ENCODE measurements at places on chromosomes 7 and 10.

- peaks cover 44% of the 10 kb centered on the region for H3K4me1 ChIP-seq
- H3K36me3 ChIP-seq = peaks cover 4% of the 10 kb centered on the region
- DNase-seq = peak; percentile 48
- no peak overlapping the region for H3K4me3 ChIP-seq
Measured at GRCh38 chr7:70775570-70776156, 356.3 kb upstream of the GALNT17 start.

DNA sequence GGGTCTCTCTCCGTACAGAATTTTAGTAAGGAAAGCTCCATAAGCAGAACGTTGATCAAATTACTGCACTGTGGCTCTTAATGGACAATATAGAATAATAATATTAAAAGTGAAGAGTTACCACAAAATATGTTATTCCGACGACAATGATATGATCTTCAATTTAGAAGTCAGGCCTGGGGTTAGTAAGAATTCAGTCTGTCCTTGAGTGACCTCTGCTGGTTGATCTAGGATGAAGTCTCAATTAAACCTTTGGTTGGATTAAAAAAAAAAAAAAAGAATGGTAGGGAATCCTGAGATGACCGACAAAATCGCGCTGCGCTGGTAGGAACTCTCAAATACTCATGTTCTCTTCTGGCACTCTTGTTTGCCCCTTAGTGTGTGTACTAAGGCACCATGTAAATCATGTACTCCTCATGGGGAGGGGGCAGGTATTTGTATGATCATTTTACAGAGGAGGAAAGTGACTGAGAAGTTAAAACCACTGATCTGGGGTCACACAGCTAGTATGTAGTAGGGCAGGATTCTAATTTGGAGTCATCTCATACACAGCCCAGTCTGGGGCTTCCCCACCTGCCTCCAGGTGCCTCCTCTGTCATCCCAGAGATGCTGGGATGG, 161.3 kb upstream of the NPVF start:
- H3K4me3 ChIP-seq = no peak overlapping the region
- H3K27ac ChIP-seq = no peak overlapping the region

GRCh38 chr10:99457813-99458212, 27.4 kb upstream of the GOT1 start:
- H3K4me1 ChIP-seq = no peaks in the 10 kb centered on the region
- no peaks in the 10 kb centered on the region for H3K36me3 ChIP-seq
- no peak overlapping the region for H3K27ac ChIP-seq
- no peak overlapping the region for H3K4me3 ChIP-seq
- peaks cover 2% of the 10 kb centered on the region for H3K27me3 ChIP-seq

- H3K36me3 ChIP-seq = no peaks in the 10 kb centered on the region
- H3K27ac ChIP-seq = no peak overlapping the region
- no peak for DNase-seq
- no peaks in the 10 kb centered on the region for H3K27me3 ChIP-seq
- H3K4me1 ChIP-seq = no peaks in the 10 kb centered on the region
Measured at GRCh38 chr10:83574770-83575169, 564.5 kb upstream of the GHITM start.

DNA sequence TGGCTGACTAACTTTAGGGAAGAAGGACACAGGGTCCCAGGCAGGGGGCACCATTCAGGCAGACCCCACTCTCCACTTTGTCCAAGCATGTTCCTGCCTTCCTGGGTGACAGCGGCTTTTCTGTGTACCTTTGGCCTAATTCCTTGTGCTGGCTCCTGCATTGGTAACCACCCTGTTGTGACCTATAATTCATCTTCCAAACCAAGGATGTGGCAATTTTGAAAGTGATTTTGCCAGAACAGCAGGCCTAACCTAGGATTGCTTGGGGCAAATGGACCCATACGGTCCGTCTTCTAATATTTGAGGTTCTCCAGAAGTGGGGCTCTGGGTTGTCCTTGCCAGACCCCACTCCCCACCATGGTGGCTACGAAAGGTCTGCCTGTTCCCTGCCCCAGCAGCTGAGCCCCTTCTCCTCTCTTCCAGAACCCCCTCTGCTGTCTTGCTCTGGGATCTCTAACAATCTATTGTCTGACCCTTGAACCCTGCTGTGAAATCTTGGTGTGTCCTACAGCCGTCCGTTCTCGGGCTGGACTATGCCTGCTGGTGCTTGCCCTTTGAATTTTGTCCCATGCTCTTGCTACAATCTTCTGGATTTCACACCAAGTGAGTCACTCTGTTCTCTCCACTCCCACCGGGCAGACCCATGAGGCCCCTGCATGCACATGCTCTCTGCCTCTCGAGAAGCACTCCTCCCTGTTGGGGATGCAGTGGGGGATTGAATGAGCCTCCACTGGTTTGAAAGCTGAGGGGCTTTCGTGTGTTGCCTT, 316.0 kb downstream of the CXCL12 start:
- no peak overlapping the region for H3K4me3 ChIP-seq
- H3K36me3 ChIP-seq = no peaks in the 10 kb centered on the region
- H3K27ac ChIP-seq = no peak overlapping the region
- H3K27me3 ChIP-seq = no peaks in the 10 kb centered on the region

DNA sequence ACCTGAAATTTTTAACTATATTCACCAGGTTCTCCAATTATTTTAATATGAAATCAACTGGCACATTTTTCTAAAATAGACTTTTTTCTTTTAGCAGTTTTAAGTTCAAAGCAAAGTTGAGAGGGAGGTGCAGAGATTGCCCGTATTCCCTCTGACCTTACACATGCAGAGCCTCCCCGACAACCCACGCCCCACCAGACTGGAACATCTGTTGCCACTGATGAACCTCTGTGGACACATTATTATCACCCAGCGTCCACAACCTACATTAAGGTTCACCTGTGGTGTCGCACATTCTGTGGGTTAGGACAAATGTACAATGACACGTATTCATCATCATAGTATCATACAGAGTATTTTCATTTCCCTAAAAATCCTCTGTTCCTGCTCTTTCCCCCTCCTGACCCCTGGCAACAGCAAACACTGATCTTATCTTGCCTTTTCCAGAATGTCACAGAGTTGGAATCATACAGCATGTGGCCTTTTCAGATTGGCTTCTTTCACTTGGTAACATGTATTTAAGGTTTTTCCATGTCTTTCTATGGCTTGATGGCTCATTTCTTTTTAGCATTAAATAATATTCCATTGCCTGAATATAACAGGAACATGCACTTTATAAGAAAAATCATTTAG, 37.1 kb downstream of the COBL start:
- no peaks in the 10 kb centered on the region for H3K27me3 ChIP-seq
- H3K36me3 ChIP-seq = no peaks in the 10 kb centered on the region
- no peaks in the 10 kb centered on the region for H3K4me1 ChIP-seq
- DNase-seq = no peak
- no peak overlapping the region for H3K27ac ChIP-seq

DNA sequence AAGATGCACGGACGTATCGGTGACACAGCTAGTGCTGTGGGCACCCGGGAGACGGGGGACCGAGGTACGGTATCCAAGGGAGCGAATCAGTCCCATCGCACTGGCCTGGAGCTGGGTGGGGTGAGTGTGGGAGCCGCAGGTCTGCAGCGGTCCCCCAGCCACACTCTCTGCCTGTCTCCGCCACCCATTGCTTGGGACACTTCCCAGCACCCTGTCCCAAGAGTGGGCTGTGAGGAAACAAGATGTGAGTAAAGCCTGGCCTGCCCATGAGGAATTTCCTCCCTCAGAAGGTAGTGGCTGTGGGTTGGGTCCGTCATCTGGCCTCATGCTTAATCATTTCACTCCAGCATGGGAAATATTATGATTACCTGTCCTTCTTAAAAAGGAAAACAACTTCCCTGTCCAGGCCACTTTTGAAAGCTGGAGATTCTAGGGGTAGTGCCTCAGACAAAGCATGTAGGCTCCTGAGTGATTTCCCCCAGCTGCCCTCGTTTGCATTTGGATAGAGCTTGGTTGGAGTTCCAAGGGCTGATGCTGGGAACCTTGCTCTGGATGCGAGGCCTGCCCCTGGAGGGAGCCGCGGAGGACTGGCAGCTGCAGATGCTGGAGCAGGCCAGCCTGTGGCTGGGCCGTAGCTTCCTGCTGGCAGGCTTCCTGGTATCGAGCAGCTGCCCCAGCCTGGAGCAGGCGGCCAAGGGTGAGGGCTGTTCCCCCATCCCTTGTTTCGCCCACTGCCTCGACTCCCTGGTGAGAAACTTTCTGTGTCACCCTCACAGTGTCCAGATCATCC, 6.2 kb upstream of the ACTR3C start:
- H3K27ac ChIP-seq = no peak overlapping the region
- no peak for DNase-seq
- no peaks in the 10 kb centered on the region for H3K27me3 ChIP-seq
- no peak overlapping the region for H3K4me3 ChIP-seq

GRCh38 chr10:119726676-119727261, 919 bp downstream of the INPP5F start:
- peak overlapping the region; percentile 53 for H3K27ac ChIP-seq
- peak overlapping the region; percentile 79 for H3K4me3 ChIP-seq
- no peaks in the 10 kb centered on the region for H3K27me3 ChIP-seq
- no peaks in the 10 kb centered on the region for H3K36me3 ChIP-seq
- peaks cover 22% of the 10 kb centered on the region for H3K4me1 ChIP-seq
- no peak for DNase-seq

- no peaks in the 10 kb centered on the region for H3K4me1 ChIP-seq
- H3K27me3 ChIP-seq = no peaks in the 10 kb centered on the region
- H3K36me3 ChIP-seq = no peaks in the 10 kb centered on the region
- DNase-seq = no peak
- H3K4me3 ChIP-seq = no peak overlapping the region
Measured at GRCh38 chr7:18003286-18003994, 24.2 kb downstream of the PRPS1L1 start.

DNA sequence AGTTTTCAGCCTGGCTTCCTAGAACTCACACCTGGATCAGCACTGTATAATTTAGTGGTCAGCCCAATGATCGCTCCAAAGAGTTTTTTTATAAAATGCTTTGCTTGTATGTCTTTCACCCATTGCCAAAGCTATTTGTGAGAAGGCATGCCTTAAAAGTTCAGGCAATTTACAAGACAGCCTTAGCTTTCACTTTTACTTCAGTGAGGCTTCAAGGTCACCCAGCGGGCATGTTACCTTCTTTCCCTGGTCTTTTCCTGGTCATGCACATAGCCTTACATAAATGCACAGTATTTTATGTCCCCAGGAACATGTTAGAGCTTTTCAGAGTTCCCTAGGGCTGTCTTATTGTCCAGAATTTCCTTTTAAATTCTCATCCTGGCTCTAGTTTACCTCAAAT, 179.9 kb upstream of the TMEM72 start:
- no peak overlapping the region for H3K27ac ChIP-seq
- no peaks in the 10 kb centered on the region for H3K36me3 ChIP-seq
- no peaks in the 10 kb centered on the region for H3K4me1 ChIP-seq
- H3K27me3 ChIP-seq = no peaks in the 10 kb centered on the region
- no peak overlapping the region for H3K4me3 ChIP-seq
- DNase-seq = no peak

DNA sequence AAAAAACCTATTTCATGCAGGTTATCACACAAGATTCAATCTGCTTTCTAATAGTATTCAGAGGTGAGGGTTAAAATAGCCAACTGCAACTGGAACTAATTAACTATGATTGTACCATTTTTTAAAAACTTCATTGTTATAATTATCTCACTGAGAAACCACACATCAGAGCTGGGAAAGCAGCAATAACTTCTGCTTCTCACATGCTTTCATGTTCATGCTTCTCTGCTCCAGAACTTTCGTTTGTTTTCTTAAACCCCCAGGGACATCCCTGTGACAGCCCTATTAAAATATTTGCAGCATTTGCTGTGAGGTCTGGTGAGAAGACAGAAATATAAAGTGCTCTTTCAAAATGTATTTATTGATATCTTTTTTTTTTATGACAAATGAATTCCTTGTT, 389.0 kb upstream of the SORCS1 start:
- no peak overlapping the region for H3K27ac ChIP-seq
- H3K36me3 ChIP-seq = no peaks in the 10 kb centered on the region
- no peaks in the 10 kb centered on the region for H3K27me3 ChIP-seq
- no peak overlapping the region for H3K4me3 ChIP-seq
- no peak for DNase-seq

GRCh38 chr10:118045837-118046394, 825 bp downstream of the RAB11FIP2 start:
- peaks cover 13% of the 10 kb centered on the region for H3K4me1 ChIP-seq
- no peak overlapping the region for H3K27ac ChIP-seq
- peak overlapping the region; percentile 79 for H3K4me3 ChIP-seq
- DNase-seq = no peak
- no peaks in the 10 kb centered on the region for H3K36me3 ChIP-seq
- H3K27me3 ChIP-seq = no peaks in the 10 kb centered on the region

- H3K27ac ChIP-seq = no peak overlapping the region
- H3K36me3 ChIP-seq = no peaks in the 10 kb centered on the region
- no peak overlapping the region for H3K4me3 ChIP-seq
- peaks cover 3% of the 10 kb centered on the region for H3K27me3 ChIP-seq
- H3K4me1 ChIP-seq = no peaks in the 10 kb centered on the region
Measured at GRCh38 chr7:137804836-137805235, 41.9 kb downstream of the DGKI start.

Measured in CD4-positive, alpha-beta T cell (primary cell).